ENCODE measurements at places on chromosomes 6 and 20.

DNA sequence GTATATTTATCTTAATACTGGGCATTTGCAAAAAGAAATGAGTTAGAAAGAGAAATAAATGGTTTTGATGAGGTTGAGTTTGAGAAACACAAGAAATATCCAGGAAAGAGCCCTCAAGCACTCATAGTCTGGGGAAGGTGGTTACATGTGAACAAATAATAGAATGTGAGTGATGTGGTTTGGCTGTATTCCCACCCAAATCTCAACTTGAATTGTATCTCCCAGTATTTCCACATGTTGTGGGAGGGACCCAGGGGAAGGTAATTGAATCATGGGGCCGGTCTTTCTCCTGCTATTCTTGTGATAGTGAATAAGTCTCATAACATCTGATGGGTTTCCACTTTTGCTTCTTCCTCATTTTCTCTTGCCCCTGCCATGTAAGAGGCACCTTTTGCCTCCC, 334.1 kb downstream of the COL12A1 start:
- no peak for DNase-seq

GRCh38 chr6:62980724-62981123, 230.5 kb upstream of the FKBP1C start:
- DNase-seq: no peak

DNA sequence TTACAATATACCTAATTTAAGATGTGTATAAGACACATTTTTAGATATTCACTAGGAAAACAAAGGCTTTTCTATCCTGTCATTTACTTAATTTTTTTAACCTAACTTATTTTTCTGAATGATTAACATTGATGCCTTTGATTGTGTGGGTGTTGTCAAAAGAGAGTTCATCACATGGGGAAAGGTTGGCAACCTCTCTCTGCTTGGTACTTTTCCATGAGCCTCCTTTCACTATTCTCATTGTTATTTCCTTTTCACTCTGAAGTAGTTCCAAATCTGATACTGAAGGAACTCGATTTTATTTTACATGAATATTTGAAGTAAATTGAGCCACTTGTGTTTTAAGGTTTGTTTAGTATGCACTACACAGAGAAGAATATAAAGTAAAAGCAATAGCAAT, 35.9 kb downstream of the TPD52L1 start:
- DNase-seq: no peak

- DNase-seq: no peak
Measured at GRCh38 chr6:122568797-122569221, 41.4 kb upstream of the PKIB start.

GRCh38 chr6:41683523-41684310, 45.4 kb downstream of the MDFI start:
- no peak for DNase-seq

- DNase-seq: no peak
Measured at GRCh38 chr6:11423667-11424066, 113.9 kb upstream of the TMEM170B start.

DNA sequence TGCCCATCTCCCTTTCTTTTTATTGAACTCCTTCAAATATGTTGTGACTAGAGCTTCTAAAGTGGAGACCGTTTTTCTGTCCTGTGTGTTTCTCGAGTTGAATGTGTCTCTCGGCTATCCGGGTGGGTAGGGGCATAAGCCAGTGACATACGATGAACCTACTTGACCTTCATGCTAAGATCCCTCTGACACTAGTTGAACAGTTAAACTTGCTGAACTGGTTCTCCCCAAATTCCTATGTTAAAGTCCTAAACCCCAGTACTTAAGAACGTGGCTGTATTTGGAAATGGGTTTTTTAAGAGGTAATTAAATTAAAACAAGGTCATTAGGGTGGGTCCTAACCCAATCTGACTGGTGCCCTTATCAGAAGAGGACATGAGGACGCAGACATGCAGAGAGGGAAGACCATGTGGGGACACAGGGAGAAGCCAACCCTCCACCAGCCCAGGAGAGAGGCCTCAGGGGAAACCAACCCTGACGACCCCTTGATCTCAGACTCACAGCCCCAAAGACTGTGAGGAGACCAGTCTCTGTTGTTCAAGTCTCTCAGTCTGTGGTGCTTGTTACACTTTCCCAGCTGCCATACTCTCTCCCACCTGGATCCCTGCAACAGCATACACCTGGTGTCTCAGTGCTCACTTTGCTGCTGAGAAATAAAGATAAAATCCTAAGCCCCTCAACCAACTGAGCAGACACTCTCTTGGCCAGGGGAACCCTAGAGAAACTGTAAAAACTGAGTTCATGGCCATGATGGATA, 208.4 kb downstream of the MYLK4 start:
- DNase-seq: no peak

GRCh38 chr6:42627674-42628073, 63.8 kb downstream of the UBR2 start:
- no peak for DNase-seq

DNA sequence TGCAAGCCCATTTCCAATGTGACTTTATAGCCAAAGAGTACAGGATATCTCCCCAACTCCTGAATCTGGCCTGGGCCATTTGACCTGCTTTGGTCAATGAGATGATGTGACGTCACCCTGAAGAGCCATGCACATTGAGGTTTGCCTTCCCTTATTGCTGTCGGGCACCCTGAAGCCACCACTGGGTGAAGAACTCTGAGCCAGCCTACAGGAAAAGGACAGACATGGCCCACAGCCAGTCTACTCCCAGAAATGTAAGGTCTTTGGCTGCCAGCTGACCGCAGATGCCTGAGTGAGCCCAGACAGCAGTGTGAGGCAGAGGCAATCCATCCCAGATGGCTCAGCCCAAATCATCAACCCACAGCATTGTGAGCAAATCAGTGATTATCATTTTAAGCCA, 3.7 kb upstream of the SYNDIG1 start:
- peak; percentile 17 for DNase-seq

DNA sequence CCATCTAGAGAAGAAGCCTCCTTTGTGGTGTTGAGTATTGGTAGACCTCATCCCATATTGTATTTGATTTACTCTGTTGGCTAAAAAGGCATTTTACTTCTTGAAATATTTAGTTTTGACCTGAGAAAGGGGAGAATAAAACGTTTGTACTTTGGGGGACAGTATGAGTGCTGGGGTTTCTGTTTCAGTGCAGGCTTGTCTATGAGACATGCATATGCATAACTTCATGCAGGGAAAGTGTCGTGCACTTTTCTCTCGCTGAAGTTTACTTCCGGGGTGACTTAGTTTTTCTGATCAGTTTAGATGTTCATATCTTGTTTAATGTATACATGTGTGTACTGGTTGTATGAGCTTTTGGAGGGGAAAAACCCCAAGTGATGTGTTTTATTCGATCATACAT, 59.5 kb downstream of the UTRN start:
- DNase-seq: no peak

GRCh38 chr6:81735756-81736380, 16.6 kb downstream of the TENT5A start:
- no peak for DNase-seq

GRCh38 chr6:82436740-82437139, 73.1 kb downstream of the TPBG start:
- DNase-seq: no peak

- no peak for DNase-seq
Measured at GRCh38 chr20:35840421-35840820, 68.6 kb downstream of the PHF20 start.

GRCh38 chr6:1039746-1040145, 272.2 kb upstream of the FOXQ1 start:
- no peak for DNase-seq

DNA sequence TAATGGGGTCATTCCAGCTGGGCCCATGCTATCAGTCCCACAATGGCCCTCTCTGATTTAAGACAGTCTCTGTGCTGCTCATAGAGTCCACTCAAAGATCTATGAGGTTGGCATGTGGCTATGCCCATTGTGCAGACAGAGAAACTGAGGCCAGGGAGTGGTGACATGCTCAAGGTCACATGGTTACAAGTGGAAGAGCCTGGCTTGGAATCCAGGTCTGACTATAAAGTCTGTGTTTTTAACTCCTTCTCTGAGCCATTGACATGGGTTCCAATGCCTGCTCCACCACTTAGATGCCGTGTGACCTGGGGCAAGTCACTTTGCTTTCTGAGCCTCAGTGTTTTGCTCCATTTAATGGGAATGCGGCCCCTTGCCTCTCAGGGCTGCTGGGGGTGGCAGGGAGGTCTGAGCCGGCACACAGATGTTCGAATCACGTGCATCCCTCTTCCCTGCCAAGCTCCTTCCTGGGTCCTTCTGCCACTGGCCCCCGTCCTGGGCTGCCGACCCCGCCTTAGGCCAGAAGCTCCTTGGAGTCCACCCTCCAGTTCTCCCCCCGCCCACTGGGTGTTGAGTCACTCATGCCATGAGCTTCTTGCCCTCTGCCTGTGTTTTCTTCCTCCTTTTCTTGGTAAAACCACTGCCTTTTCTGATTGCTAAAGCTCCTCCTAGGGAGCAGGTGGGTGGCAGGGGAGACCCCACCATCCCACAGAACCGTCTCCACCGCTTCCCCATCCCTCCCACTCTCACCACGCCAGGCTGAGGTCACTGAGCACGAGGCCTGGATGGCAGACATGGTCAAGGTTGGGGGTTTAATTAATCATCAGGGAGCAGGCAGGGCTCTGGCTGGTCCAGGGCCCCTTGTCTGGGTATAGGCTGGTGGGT, 35.7 kb downstream of the CEBPB start:
- no peak for DNase-seq

DNA sequence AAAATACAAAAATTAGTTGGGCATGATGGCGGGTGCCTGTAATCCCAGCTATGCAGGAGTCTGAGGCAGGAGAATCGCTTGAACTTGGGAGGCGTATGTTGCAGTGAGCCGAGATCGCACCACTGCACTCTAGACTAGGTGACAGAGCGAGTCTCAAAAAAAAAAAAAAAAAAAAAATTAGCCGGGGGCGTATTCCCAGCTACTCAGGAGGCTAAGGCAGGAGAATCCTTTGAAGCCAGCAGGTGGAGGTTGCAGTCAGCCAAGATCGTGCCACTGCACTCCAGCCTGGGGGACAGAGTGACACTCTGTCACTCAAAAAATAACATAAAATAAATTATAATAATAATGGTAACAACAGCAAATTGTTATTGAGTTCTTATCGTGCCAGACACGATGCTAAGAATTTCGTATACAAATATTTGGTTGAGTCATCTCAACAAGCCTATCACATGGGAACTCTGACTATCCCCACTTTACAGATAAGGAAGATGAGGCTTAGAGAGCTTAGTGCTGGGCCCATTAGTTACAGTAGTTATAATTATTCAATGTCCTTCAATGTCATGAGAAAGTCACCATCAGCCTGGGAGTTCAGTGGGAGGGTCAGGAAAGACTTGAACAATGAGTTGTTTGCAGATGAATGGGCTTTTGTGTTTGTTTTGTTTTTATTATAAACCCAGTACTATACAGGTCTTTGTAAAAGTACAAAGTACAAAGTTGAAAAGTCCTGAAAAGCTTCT, 19.4 kb downstream of the C6orf15 start:
- no peak for DNase-seq

DNA sequence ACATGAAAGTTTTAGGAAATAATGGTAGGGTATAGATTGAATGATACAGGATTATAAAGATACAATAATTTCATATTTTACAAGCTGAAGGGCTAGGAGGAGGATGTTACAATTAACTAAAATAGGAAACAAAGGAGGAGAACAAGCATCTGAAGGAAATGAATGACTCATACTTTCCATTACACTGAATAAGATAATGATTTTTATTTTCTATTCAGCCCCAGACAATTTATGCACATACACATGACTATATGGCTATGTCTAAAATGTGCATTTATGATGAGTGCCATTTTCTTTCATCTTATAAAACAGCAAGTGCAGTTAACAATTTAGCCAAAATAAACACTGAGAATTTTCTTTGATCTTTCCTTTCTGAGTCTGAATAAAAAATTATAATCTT, 994.6 kb upstream of the ADGRB3 start:
- no peak for DNase-seq

DNA sequence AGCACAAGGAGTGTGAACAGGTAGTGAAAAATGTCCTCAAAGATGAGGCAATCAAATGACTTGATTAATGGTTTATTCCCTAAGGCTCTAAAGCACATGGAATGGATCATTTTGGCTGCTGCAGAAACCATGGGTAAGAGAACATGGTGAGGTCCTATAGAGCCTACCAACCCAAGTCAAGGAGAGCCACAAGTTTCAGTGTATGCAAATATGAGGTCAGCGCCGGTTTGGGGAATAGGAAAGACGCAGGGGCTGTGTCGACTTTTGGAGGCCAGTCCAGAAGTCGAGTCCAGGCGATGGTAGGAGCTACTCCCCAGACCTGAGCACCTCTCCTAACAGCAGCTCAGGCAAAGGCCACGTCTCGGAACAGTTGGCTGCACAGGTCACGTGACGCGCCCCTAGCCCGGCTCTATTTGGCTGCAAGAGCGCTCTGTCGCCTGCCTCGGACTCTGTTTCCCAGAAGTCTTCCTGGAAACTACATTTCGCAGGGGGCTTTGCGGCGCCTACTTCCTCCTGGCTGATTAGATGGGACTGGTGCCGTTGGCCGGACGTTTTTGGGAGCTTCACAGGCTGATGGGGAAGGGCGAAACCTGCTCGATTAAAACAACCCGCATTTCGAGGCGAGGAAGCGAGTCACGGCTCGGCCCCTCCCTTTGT, 74.4 kb upstream of the CHD6 start:
- DNase-seq: no peak

DNA sequence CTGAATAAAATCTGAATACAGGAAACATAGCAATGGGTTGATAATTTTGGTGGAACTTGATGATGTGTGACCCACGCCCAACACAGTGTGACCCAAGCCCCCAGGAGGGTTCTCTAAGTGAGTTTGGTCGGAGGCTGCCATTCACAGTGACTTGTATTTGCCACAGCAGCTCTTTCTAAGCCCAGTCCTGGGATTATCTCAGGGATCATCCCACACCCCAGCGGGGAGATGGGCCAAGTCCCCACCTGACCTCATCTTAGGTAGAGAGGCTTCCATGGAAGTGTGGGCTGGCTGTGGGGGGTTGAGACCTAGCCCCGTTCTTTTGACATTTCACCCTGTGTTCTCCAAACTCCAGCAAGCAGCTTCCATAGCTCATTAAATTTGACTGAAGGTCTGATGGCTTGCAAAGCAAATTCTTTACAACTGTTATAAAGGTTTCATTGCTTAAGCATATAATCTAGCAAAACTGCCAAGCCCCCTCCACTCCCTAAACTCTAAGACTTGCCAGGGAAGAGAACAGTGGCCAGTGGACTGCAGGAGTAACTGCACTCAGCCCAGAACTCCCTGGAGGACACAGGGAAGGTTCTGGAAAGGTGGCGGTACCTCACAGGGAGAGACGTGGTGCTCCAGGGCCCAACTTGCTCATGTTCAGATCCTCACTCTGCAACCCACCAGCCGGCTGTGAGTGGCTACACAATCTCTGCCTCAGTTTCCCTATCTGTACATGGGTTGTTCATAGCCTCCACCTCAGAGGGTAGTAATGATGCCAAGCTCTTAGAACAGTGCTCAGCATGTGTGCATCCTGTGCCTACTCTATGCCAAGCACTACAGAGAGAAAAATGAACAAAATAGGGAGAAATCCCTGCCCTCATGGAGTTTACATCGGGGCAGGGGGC, 1.0 kb upstream of the PCK1 start:
- DNase-seq: no peak
